ENCODE measurements at places on chromosomes 5 and 9.
A peak's percentile ranks its signal among the peaks of the same experiment; 100 is the strongest.

DNA sequence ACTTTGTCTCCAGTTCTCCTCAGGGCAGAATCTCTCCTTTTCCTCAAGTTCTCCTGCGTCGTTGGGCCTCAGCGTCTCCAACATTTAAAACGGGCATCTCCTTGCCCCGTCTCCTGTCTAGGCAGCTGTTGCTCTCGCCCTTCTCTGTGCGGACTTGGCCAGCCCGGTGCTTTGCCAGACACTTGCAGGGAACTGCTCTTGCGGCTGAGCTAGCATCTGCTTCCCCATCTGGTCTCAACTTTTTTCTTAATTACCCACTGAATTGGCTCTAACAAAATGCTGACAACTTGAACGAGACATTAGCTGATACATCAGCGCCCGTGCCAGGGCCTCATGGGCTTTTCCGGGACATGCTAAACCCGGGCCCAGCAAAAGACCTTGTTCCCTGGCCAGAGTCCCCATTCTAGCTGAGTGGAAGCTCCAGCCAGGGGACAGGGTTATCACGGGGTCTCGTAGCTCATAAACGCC lies 25.1 kb downstream of the ZNF618 start:
- H3K4me1 ChIP-seq: no peaks in the 10 kb centered on the region
- H3K36me3 ChIP-seq: no peaks in the 10 kb centered on the region
- H3K4me3 ChIP-seq: no peak overlapping the region
- DNase-seq: no peak
- H3K27ac ChIP-seq: no peak overlapping the region

DNA sequence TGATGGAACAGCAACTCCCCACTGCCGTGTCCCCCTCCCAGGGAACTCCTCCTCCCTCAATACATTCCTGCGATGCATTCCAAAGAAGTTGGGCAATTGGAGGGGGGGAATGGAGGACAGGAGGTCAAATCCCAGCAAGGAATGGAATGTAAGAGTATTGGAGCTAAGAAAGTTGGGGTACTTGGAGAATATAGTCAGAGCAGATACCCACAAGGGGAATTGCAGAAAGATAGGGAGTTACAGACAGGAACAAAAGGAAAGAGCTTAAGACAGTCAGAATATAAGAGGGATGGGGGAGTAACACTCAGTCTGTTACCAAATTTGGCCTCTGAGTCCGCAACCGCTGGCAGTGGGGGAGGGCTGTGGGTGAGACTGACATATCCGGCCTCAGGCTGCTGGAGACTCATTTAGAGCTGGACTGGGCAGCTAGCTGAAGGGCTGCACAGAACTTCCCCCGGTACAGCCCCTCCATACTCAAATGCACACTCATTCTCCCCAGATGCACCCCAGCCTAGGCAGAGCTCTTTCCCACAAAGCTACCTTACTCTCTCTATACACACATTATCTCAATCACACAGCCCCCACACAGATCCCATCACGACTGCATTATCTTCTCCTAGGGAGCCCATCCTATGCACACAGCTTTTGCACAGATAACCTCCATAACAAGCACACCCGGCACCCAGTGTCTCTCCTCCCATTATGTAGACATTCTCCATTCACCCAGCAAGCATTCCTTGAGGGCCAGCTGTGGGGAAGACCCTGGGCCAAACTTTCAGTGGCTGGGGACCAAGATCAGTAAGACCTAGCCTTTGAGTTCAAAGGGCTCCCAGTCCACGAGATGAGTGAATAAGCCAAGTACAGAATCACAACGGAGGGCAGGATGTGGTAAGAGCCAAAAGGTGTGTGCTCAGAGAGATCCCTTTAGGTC lies 3.7 kb downstream of the TLN1 start:
- H3K36me3 ChIP-seq: peaks cover 30% of the 10 kb centered on the region
- H3K4me3 ChIP-seq: no peak overlapping the region
- H3K27me3 ChIP-seq: no peaks in the 10 kb centered on the region
- H3K4me1 ChIP-seq: peaks cover 7% of the 10 kb centered on the region
- peak; percentile 42 for DNase-seq

GRCh38 chr5:71537687-71538086 lies 49.5 kb upstream of the MCCC2 start:
- peaks cover 21% of the 10 kb centered on the region for H3K4me1 ChIP-seq
- DNase-seq: no peak
- H3K27me3 ChIP-seq: no peaks in the 10 kb centered on the region
- peak overlapping the region; percentile 41 for H3K27ac ChIP-seq
- no peak overlapping the region for H3K4me3 ChIP-seq

- H3K36me3 ChIP-seq: no peaks in the 10 kb centered on the region
- H3K27ac ChIP-seq: no peak overlapping the region
- H3K4me3 ChIP-seq: no peak overlapping the region
- no peaks in the 10 kb centered on the region for H3K27me3 ChIP-seq
- H3K4me1 ChIP-seq: no peaks in the 10 kb centered on the region
- no peak for DNase-seq
These were observed 584.5 kb downstream of the ACTL7B start for GRCh38 chr9:108271236-108271635.

GRCh38 chr9:124149992-124150391 lies 107.8 kb upstream of the NEK6 start:
- H3K27ac ChIP-seq: no peak overlapping the region
- H3K4me1 ChIP-seq: peaks cover 9% of the 10 kb centered on the region
- H3K36me3 ChIP-seq: no peaks in the 10 kb centered on the region
- no peak overlapping the region for H3K4me3 ChIP-seq
- H3K27me3 ChIP-seq: peaks cover 28% of the 10 kb centered on the region
- DNase-seq: no peak

DNA sequence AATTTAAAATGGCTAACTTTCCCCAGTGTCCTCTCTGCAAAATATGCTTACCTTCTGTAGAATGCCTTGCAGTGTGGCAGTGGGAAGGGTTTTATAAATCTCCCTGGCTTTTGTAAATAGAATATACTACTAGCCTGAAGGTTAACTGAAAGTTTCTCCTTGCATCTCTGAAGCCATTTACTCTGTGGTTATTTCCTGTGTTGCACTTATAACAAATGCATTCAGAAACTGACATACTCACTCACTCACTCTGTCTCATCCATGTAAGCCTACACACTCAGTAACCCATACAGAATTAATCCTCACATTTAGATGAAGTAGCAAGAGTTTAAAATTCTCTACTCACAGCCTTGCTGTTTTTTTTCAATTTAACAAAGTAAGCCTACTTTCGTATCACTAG lies 87.1 kb upstream of the SH3GL2 start:
- no peaks in the 10 kb centered on the region for H3K27me3 ChIP-seq
- H3K36me3 ChIP-seq: no peaks in the 10 kb centered on the region
- H3K4me3 ChIP-seq: no peak overlapping the region
- no peak overlapping the region for H3K27ac ChIP-seq
- H3K4me1 ChIP-seq: no peaks in the 10 kb centered on the region
- no peak for DNase-seq

DNA sequence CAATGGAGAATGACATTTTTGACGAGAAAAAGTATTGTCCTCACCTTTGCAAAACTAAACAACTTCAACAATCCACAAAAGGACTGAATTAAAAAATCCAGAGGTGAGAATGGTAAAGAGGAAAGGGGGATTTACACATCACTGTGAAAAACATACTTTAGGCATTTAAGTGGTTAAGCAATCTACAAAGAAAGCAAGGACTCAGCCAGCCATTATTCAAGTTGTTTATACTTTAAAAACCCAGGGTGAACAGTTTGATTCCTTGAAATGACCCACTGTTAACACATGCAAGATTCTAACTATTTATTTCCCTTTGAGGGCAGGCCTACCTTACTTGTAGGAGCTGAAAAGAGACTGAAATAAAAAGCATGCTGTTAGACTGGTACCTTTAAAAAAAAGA lies 29.3 kb downstream of the TUT7 start:
- no peak overlapping the region for H3K4me3 ChIP-seq
- H3K4me1 ChIP-seq: peaks cover 23% of the 10 kb centered on the region
- peaks cover 57% of the 10 kb centered on the region for H3K36me3 ChIP-seq
- no peak for DNase-seq
- H3K27me3 ChIP-seq: no peaks in the 10 kb centered on the region

DNA sequence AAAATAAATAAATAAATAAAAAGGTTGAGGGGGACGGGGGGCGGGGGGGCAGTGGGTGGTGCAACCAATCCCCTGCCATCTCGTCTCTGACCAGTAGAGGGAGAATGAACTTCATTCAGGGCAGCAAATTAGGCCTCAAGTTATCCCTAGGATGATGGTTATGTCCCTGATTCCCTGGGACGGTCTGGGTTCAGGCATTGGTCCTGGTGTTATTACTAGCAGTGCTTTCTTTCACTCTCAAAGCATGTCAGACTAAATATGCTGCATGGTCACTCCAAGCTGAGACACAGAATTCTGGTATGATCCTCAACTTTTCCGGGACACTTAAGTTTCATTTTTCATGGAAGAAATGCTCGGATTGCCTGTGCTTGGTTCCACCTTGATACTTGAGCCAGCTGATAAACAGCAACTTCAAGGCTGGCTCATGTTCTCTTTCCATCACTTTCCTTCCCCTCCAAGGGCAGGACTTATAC lies 59.4 kb downstream of the DAP start:
- H3K36me3 ChIP-seq: peaks cover under 1% of the 10 kb centered on the region
- H3K27me3 ChIP-seq: no peaks in the 10 kb centered on the region
- no peak overlapping the region for H3K27ac ChIP-seq
- H3K4me3 ChIP-seq: no peak overlapping the region

DNA sequence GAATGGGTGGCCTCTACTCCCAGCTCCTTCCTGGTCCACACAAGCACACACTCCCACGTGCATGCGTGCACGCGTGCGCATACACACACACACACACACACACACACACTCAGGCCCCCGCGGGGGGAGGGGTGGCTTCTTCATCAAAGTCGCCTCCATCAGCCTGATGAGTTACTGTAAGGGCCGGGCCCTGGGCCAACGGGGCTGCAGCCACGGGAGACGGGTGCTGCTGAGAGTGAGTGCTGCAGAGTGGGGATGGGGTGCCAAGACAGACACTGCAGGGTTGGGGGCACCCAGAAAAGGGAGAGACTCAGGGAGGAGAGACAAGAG lies 18.1 kb downstream of the CNTFR start:
- no peaks in the 10 kb centered on the region for H3K4me1 ChIP-seq
- H3K27me3 ChIP-seq: peaks cover 28% of the 10 kb centered on the region
- H3K27ac ChIP-seq: no peak overlapping the region
- no peak overlapping the region for H3K4me3 ChIP-seq

GRCh38 chr5:61969755-61970154 lies 336.3 kb upstream of the KIF2A start:
- no peaks in the 10 kb centered on the region for H3K27me3 ChIP-seq
- H3K4me3 ChIP-seq: no peak overlapping the region
- DNase-seq: no peak
- no peaks in the 10 kb centered on the region for H3K4me1 ChIP-seq
- H3K27ac ChIP-seq: no peak overlapping the region

DNA sequence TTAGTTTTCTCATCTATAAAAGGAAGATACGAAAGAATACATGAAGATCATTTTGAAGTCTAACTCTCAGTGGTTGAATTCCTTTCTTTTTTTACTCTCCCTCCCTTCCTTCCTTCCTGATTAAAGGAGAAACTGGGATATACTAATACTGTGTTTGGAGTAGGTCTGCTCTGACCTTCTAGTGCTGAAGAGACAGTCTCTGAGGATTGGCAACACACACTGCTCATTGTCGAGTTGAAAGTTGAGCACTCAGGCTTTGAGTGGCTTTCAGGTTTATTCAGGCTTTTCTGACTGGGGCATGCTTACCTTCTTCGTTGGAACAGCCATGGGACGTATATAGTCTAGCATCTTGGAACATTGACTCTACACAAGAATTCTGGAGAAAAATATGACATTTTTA lies 86.9 kb upstream of the RPS23 start:
- H3K4me3 ChIP-seq: no peak overlapping the region
- peak overlapping the region; percentile 68 for H3K27ac ChIP-seq
- H3K27me3 ChIP-seq: no peaks in the 10 kb centered on the region
- peaks cover 15% of the 10 kb centered on the region for H3K36me3 ChIP-seq
- H3K4me1 ChIP-seq: peaks cover 63% of the 10 kb centered on the region

DNA sequence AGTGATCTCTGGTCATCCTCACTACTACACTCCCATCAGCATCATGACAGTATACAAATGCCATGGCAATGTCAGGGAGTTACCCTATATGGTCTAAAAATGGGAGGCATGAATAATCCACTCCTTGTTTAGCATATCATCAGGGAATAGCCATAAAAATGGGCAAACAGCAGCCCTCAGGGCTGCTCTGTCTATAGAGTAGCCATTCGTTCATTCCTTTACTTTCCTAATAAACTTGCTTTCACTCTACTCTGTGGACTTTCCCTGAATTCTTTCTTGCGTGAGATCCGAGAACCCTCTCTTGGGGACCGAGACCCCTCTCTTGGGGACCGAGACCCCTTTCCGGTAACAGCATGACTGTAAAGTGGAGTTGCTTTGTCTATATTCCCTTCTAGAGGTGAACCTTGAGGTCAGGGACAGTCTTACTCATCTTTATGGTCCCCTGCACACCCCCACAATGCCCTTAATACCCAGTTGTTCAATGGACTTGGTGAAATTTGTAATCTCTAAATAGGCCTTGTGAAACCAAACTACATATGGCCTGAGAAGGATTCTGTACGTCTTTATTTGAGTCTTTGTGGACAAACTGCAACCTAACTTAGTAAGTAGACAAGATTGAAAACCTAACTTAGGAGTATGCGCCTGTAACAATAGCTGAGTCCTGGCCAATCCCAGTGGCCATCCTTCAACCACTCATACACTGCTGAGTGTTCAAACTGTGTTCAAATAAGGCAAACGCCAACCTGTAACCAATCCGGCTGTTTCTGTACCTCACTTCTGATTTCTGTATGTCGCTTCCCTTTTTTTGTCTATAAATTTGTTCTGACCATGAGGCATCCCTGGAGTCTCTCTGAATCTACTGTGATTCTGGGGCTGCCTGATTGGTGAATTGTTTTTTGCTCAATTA lies 32.3 kb upstream of the UBTD2 start:
- peaks cover 6% of the 10 kb centered on the region for H3K27me3 ChIP-seq
- H3K4me1 ChIP-seq: no peaks in the 10 kb centered on the region
- no peaks in the 10 kb centered on the region for H3K36me3 ChIP-seq
- H3K4me3 ChIP-seq: no peak overlapping the region

GRCh38 chr5:151042453-151043093 lies 22.2 kb downstream of the GPX3 start:
- no peak for DNase-seq
- H3K27ac ChIP-seq: no peak overlapping the region
- H3K36me3 ChIP-seq: peaks cover 52% of the 10 kb centered on the region
- no peaks in the 10 kb centered on the region for H3K27me3 ChIP-seq
- H3K4me3 ChIP-seq: no peak overlapping the region
- H3K4me1 ChIP-seq: peaks cover 8% of the 10 kb centered on the region

DNA sequence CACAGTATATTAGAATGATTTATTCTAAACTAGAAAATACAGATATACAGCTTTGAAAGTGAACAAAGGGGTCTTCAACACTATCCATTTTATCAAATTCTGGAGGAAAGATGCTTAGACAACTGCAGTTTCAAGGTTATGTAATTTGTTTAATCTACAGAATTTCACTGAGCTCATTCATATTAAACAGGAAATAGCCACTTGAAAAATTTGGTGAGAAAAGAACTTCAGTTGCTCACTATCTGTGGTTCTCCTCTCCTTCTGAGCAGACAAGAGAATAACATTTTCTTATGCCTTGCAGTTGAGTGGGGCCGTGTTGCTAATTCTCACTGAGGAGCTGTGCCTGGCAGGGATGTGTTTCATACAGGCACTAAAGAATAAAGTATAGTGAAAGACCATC lies 1428.2 kb downstream of the CDH12 start:
- no peaks in the 10 kb centered on the region for H3K36me3 ChIP-seq
- H3K27me3 ChIP-seq: no peaks in the 10 kb centered on the region
- H3K4me1 ChIP-seq: no peaks in the 10 kb centered on the region
- no peak for DNase-seq
- H3K27ac ChIP-seq: no peak overlapping the region
- no peak overlapping the region for H3K4me3 ChIP-seq
